SHP77 treated with DMSO at 0.1 percent for 48 hours (cell line): ENCODE measurements at places on chromosomes 12 and 14.

DNA sequence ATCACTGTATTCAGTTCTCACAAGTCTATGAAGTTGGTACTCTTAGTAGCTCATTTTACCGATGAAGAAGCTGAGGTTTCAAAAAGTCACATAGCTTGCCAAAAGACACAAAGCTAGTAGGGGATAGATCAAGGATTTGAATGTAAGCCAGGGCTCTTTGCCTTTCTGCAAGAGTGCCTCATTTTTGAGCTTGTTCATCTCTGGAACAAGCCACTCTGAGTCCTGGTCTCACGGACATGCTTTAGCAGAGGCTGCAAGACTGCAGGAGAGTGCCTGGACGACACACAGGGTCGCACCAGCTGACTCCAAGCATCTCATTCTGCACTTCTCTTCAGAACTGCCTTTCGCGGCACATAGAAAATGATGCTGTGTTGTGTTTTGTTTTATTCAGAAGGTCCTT lies 3.7 kb downstream of the NUAK1 start:
- DNase-seq, result no peak

GRCh38 chr14:68404652-68405183 lies 388.1 kb downstream of the ZFP36L1 start:
- no peak for DNase-seq

DNA sequence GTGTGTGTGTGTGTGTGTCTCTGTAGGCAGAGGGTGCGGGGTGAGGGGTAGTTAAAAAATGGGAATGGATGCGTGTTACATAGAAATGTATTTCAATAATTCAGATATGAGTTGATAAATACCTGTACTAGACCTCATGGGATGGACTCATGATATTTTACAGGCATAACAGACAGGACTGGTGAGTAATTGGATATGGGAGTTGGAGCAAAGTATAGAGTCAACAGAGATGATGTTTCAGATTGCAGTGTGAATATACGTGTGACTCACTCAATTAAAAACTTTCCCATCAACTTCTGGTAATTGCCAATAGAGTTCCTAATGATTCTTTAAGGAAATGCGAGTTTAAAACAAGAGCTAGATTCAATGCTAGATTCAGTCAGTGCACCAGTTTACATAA lies 711.9 kb downstream of the C12orf50 start:
- no peak for DNase-seq

GRCh38 chr14:91893669-91894068 lies 26.3 kb upstream of the TC2N start:
- no peak for DNase-seq

DNA sequence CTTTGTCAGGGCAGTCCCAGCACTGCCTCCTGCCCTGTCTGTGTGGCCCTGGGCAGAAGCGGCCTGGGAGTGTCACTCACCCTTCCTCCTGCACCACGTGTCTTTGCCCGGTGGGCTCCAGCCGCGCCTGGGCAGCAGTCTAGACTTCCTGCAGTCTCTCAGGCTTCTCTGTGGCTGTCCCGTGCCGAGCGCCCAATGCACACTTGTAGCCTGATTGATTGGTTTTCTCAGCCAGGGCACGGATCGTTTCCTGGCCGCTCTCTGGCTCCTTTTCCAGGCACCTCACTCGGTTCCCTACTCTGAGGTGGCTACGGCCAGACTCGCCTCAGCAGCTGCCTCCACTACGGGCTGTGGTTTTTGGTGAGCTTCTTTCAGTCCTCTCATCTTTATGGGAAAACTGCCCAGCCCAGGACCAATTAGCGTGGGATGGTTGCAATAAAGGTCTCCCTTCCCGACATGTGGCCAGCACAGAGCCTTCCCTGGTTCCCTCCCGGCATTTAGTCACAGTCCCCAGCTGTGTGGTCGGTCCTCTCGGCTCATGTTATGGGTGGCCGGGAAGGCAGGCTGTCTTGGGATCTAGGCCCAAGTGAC lies 133.1 kb downstream of the CACNA1C start:
- DNase-seq, result no peak

GRCh38 chr14:25464078-25464477 lies 414.1 kb upstream of the STXBP6 start:
- no peak for DNase-seq

DNA sequence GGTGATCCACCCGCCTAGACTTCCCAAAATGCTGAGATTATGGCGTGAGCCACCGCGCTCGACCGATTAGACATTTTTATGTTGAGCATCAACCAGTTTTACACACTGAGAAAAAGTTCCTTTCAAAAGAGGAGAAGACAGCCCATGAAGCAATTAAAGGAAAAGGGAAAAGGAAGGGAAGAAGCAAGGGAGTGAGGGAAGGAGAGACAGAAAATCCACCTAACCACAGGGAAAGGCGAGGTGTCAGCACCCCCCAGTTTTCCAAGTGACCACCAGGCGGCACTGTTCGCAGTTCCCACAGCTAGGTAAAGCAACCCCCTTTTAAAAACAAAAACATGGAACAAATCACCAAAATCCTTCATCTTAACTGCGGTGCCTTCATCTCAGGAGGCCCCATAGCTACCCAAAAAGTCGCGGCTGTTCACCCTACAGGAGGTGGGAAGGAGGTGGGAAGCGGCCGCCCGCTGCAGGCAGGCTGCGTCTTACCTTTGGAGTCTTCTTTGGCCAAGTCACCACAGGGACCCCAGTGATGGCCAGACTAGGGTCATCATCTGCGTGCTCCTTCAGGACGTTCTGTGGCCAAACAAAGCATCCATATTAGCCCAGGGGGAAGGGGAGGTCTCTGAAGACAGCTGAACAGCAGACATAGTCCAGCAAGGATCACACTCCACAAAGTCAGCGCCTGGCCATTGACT lies 86.6 kb downstream of the KDM2B start:
- no peak for DNase-seq

DNA sequence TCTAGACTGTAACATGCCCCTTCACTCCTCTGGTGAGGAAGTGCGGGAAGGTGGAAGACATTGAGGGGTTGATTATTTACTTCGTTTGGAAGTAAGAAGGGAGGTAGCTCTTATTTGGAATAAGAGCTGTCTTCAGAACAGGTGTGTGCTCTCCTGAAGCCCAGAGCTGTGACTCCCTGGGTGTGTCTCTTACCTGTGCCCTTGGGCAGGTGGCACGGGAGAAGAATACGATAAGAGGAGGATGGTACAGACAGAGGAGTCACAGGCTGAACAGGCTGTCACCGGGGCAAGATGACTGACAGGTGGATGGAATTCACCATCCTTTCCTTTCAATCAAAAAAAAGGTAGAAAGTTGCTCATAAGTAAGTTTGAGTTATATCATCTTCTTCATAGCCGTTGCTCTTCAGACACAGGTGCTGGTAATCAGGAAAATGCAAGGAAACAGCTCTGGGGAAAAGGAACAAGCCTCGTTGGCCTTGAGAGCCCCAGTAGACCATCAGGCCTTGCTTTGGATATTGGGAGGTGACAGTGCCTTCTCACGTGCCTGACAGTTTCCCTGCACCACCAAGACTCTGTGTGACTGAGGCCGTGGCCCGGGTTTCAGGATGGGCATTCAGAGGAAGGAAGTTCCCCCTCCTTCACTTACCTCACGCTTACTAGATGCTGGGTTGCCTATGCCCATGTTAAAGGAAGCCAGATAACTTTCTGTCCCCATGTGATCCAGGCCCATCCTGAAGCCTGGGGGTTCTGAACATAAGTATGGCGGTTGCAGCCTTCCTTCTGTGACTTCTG lies 120.4 kb downstream of the ETV6 start:
- no peak for DNase-seq

- DNase-seq, result no peak
Measured at GRCh38 chr12:49366096-49366651, 1.1 kb upstream of the SPATS2 start.

DNA sequence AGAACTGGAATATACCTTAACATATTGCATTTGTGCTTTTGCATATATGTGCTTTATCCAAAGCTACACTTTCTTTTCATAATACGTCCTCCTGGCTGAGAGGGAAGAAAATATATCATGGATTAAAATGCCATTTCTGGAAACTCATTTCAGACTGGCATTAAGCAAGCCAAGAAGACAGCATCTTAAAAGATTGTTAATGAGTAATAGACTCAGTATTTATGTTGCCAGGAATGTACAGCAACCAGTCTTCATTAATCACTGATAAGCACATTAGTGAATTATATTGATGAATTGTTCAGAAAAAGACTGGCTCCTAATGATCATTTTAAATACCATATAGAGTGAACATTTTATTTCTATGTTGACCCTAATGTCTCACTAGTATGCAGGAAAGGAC lies 134.9 kb upstream of the IFNG-AS1 start:
- DNase-seq, result no peak

- DNase-seq, result no peak
Measured at GRCh38 chr14:79179985-79180384, 1009.8 kb downstream of the NRXN3 start.

GRCh38 chr12:11731455-11731854 lies 82.0 kb downstream of the ETV6 start:
- DNase-seq, result no peak

DNA sequence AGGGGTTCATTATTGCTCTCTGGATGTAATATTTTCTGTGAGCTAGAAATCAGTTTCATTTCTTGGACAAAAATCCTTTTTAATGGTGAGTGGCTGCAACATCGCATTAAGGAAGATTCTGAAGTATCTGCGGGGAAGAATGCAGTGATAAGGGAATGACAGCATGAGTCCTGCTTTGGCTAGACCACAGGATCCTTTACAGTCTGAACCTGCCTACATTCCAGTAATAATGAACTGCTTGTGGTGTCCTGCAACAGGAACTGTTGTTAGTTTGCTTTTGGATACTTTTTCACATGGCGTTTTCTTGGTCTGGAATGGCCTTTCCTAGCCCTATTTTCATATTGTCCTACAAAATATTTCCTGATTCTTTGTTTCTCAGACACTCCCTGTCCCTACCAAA lies 15.7 kb downstream of the MDM2 start:
- DNase-seq, result no peak

GRCh38 chr14:81432219-81432661 lies 32.1 kb upstream of the STON2 start:
- no peak for DNase-seq

GRCh38 chr14:46381674-46382073 lies 269.9 kb downstream of the RPL10L start:
- no peak for DNase-seq

DNA sequence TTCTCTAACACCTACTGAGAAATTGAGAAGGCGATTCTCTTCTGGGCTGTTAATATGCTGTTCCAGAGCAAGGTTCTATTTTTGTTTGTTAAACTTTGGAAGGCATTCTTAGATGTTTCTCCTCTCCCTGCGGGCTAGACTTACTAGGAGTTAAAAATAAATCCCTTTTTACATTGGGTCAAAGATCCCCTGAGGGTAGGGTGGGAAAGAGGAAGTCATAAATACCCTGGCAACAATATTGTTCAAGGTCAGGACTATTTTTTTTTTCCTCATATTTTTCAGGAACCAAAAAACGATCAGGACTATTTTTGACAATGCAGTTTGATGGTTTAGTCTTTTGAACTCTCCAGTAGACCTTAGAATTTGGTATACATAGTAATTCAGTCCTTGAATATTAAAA lies 12.0 kb upstream of the SLC2A14 start:
- no peak for DNase-seq

- DNase-seq, result no peak
Measured at GRCh38 chr12:59839514-59839913, 243.7 kb downstream of the SLC16A7 start.

GRCh38 chr12:40002178-40003169 lies 103.4 kb downstream of the SLC2A13 start:
- DNase-seq, result no peak

GRCh38 chr12:95963096-95963495 lies 20.0 kb downstream of the AMDHD1 start:
- DNase-seq, result no peak

DNA sequence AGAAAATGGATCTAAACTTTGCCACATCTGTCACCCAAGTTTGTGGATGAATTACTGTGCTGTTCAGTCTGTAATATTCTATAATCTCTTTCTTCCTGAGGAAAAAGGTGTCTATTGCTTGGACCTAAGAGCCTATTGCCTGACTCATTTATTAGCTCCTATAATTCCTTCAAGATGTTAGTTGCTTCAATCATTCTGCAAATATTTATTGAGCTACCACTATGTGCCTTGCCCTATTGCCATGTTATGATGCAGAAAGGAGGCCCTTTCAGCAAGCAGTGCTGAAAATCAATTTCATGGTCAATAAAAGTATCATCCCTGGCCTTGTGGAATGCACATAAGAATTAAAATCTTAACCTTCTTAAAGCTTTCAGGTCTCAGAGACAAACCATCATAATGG lies 113.6 kb downstream of the CCER1 start:
- no peak for DNase-seq
